SW 1271 (cell line): ENCODE measurements at places on chromosomes 2 and 18.

DNA sequence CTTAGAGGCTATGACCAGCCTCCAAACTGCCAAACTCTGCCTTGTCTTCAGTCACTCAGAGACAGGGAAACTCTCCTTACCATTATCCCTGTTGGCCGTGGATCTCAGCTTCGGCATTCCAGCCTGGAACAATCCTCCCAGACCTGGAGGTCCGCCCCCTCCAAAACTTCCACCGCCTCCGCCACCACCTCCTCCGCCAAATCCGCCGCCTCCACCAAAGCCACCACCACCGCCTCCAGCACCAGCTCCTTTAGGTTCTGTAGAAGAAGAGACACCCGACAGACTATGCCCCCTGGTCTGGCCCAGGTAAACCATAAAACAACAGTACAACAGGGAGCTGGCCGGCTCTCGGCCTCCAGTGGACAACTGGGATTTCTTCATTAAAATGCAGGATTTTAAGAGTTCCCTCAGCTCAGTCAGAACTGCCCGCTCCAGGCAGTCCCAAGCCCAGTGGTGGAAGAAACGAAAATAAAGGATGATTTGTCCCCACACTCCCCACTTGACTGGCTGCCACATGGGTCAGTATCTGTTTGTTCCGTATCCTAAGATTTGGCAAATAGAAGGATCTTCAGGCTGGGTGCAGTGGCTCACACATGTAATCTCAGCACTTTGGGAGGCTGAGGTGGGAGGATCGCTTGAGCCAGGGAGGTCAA, 22.4 kb downstream of the WIPF1 start:
- no peak for DNase-seq

- no peak for DNase-seq
These were observed 5.9 kb downstream of the NFATC1 start for GRCh38 chr18:79401494-79402208.

DNA sequence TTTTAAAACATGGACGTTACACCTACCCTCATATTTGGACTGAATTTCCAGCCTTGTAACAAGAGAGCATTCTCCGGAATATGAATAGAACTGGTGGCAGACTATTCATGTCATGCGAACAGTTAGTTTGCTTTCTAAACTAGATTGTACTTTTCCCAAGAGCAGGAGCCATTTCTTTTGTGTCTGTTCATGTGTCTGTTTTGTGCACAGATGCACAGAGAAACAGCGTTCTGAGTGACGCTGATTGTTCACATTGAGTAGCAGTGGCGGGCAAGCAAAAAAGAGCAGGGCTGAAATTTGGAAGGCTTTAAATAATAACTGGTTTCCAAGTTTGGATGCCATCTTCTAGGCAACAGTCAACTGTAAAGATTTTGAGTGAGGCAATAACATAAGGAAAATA, 200.3 kb downstream of the NRXN1 start:
- no peak for DNase-seq

DNA sequence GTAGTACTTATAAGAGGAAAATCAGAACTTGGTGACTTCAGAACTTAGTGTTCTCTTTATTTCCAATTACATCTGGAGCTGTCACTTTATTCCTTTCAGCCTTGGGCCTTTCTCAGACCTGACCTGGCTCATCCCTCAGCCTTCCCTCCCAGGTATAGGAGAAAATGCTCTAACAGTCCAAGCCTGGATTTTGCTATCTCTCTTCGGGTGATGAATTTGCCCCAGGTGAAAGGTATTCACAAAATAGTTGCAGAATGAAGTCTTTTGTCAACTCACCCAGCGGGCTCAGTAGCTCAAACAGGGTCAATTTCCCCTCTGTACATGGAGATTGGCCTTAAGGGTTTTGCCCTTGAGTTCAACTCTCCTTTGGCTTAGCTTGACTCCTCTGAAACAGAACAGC, 12.0 kb downstream of the NRP2 start:
- DNase-seq: no peak

DNA sequence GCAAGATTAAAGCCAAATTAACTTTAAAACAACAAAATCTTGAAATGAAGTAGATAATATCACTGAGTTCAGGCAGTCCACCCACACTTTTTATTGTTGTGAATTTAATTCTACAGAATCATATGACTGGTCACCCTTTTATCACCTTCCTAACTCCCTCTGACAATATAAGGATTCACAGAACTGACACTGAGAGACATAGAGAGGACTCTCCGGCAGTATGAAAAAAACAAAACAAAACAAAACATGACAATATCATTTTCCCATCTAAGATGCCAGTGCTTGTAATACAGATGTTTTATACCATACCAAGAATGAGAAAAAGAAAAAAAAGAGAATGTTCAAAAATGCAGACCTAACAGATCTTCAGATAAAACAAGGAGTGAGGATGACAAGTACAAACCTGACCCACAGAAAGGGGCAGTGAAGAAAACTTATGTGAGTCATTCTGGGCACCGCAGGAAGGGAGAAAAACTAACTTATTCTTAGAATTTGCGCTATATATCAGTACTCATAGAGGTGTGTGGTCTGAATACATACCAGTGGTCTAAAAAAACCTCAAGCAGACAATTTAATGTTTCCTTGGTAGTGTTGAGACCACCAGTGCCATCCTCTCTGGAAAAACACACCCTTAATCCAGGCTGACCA, 136.6 kb downstream of the ZAP70 start:
- no peak for DNase-seq

DNA sequence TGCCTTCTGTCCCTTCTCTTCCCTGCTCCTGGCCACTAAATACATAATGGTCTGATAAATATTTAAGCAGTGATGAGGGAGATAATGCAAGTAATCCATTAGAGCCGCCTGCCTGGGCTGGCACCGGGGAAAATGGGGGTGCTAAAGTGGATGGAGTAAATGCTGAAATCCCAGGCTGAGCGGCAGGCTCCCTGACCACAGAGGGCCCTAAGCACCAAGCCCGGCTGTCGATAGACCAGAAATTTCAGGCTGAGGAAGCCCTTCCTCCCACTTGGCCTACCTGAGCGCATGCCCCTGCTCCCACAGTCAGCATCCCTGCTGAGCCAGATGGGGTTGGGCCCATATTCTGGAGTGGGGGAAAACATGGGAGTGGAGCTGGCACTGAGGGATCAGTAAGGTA, 197.5 kb upstream of the SKOR2 start:
- DNase-seq: no peak

DNA sequence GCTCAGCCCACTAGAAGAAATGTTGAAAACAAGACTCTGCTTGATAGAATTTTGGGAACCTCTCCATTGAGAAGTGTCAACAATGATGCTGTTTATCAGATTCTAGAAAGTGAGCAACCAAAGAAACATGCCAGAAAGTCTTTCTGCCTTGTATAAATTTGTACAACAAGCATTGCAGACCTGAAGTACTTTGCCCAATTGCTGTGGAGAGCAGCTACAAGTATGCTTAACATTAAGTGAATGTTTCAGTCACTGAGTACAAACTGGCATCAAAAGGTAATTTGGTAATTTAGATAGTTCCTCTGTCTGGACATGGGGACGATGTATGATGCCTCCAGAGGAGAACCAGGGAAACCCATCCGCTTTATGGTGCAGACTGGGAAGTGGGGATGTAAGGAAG, 33.4 kb upstream of the SKA1 start:
- DNase-seq: no peak

DNA sequence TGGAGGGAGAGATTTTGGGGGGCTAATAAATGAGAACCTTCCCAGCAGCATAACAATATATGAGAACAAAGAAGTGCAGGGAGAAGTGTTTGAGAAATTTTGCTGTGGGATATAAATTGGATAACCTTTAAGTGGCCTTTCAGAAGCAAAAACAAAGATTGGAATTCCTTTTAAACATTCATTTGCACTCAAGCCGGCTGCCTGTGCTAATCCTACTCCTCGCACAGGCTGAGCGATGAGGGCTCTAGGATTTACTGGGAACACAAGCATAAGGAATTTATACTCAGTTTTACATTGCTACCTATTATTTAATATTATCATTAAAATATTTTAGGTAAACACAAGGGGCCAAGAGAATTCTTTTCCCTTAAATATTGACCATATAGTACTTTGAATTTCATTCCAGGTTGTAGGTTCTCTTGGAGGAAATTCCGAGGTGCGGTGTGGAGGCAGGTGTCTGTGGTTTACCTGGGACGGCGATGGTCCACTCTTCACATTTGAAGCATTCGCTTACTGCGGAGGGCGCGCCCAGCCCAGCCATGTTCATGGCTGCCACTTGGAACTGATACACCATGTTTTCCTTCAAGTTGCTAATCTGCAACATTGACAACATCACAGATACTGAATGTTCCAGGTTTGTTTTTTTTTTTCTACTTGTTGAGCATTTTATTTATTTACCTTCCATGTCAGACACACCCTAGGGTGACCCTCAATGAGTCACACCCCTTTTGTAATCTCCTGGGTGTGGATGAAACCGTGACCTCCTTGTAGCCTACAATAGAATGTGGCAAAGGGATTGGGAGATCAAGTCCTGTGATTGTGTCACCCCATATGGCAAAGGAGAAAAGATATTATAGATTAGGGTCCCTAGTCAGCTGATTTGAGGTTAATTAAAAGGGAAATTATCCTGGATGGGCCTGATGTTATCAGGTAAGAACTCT, 100.1 kb downstream of the MYOM1 start:
- no peak for DNase-seq

DNA sequence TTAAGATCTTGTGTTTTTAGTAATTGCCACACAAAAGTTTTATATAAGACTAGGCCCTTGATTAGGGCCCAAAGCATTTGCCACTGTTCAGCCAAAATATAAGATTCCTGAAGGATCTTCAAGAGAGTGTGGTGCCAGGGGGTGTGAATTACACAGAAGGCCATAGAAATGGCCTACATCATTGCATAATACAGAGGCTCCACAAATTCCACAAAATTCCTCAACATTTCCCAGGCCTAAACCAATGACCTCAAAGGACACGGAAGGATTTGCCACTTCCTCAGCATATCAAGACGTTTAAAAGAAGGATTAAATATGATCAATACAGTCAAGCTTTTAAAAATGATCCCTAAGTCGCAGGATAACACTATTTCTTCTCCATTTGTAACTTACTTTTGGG, 24.1 kb downstream of the COL6A3 start:
- DNase-seq: no peak

DNA sequence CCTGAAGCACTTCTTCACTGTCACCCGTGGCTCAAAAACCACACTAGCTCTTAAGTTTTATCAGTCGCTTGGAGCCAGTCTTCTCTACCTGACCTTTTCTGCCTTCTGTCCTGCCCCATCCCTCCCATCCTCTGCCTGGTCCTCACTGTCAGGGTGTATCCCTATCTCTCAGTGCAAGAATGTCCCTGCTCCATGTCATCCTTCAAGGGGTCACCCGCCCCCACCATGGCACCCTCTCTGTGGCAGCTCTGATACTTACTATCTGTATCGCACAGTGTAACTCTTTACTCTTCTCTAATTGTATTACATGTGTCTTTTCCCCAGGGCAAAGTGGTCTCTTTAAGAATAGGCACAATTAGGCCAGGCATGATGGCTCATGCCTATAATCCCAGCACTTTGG, 4.4 kb downstream of the VAMP5 start:
- no peak for DNase-seq

DNA sequence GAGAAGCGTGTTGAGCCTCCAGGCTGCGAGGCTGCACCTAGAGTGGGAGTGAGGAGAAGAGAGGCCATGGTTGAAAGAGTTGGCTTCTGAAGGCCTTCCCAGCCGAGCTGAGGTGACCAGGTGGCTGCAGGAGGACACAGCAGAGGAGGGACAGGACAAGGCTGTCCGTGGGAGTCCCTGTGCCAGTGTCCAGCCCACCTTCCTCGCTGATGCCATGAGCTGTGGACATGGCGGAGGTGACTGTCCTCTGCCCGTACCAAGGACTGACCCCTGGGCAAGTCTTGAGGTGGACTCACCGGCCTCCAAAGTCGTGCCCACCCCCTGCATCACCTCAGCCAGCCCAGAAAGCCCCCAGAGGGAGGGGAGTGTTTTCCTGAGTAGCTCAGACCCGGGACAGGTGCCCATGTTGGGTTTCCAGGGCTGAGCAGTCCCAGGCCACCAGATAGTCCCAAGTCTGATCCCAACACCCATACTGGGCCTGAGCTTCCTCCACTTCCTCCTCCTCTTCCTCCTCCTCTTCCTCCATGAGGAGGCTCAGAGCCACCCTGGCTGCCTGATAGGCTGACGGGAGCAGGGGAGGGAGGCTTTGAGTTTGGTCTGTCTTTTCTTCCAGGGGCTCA, 43.0 kb upstream of the FOSL2 start:
- no peak for DNase-seq

DNA sequence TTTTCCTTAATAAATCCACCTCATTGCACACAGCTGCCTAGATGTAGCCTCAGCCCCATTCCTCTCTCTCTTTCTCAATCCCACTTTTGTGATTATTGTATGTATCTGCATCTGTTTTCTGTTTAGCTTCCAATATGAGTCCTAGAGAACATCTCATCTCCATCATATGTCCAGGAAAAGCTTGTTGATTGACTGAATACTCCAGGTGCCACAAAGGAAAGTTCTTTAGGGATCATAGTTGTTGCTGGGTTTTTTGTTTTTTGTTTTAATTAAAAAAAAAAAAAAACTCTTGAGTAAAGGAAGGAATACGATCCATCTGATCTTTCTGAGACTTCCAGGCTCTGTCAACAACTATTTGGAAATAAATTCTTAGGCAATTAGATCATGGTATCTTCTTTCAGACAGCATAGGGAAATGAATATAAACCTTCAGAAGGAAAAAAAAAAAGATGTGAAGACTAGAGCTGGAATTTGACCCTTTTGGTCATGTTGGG, 42.5 kb downstream of the KIAA2012 start:
- DNase-seq: peak; percentile 47

GRCh38 chr18:26575865-26576217, 27.5 kb upstream of the KCTD1 start:
- no peak for DNase-seq
